HepG2 (cell line): ENCODE measurements at places on chromosomes 16 and 17.

DNA sequence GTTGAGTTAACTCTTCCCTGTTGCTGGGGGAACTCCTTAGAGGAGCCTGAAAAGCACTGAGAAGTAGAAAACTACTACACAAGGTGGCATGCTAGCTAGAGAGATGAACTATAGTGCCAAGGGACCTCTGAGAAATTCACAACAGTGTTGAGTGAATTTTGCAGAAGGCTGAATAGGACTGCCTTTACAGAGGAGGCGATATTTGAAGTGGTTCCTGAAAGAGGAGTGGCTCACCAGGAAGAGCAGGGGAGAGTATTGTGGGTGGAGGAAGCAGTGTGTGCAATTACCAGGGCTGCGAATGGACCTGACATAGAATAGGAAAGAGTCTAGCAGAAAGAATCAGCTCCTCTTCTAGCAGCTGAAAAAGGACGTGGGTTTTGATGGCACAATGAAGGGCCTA is 66.4 kb downstream of the CDK5R1 start:
- DNase-seq = no peak

- DNase-seq = no peak
These were observed 187.7 kb downstream of the XYLT1 start for GRCh38 chr16:17283016-17283415.

GRCh38 chr16:68636064-68636560 is 9.0 kb upstream of the CDH3 start:
- DNase-seq = no peak

DNA sequence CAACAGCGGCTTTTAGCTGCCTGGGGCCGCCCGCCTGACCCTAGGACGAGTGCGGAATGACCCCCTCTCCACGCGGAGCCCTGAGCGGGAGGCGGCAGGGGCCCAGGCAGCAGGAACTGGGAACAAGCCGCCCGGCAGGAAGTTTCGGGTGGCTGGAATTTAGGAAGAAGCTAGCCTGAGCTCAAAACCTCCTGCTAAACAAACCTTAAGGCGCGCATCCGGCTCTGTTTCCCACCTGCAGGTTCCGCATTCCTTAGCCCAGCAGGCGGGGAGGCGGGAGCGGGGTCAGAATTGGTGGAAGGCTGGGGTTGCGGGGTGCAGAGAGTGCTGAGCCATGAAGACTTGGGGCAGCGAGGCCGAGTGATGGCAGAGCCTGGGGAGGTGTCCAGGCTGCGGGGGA is 813.9 kb downstream of the KCNJ18 start:
- no peak for DNase-seq

GRCh38 chr17:41691031-41691777 is 2.5 kb downstream of the EIF1 start:
- no peak for DNase-seq

- DNase-seq = no peak
These were observed 10.0 kb upstream of the SLC4A1 start for GRCh38 chr17:44277976-44278375.
